MCF 10A (cell line): ENCODE measurements at places on chromosomes 7 and 10. TPM values are rescaled to one million over a fixed set of nuclear protein-coding genes. Genes with fewer than 3 reads are reported as not detected.

DNA sequence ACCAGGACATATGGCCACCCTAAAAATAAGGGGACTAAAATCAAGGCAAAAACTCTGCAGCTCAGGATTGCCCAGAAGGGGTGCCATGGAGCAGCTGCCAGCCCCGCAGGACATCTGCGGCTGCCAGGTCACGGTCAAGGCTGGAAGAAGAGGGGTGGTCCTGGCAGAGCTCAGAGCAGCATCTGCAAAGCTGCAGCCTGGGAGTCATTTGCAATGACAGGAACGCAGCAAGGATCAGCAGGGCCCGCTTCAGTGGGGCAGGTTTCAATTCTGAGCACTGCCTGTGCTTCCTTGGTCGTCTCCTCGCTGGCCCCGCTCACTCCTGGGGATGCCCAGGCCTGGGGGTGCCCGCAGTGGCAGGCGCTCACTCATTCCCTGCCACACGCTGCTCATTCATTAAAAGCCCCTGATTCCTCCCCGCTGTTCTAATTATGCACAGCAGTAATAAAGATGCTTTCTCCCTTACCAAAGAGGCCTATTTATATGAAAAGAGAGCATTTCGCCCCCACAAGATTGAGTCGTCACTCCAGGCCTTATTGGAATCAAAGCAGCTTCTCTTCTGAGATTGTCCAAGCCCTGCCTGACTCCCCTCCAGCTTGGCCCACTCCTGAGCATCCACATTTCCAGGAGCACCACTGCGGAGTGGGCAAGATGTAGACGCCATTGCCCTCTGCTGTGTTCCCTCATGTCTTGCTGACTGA is 4.6 kb downstream of the HSPA12A start:
- no peaks in the 10 kb centered on the region for H3K27me3 ChIP-seq
- H3K27ac ChIP-seq = no peak overlapping the region
- H3K4me1 ChIP-seq = no peaks in the 10 kb centered on the region
- H3K36me3 ChIP-seq = no peaks in the 10 kb centered on the region
- no peak for DNase-seq

DNA sequence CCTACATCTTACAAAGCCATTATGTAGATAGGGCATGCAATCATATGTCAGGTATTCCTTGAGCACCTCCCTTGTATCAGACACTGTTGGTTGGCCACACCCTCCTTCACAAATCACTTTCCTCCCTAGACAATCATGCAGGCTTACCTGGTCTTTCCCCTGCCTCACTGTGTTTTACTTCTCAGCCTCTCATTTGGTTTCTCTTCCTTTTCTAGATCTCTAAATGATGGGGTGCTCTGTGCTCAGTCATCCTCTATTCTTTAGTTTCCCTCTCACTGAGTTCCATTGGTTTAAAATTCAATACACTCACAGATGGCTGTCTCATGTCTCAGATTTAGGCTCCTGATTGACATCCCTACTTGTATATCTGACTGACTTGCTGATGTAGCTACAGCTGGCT is 31.4 kb downstream of the ANK3 start:
- no peaks in the 10 kb centered on the region for H3K4me1 ChIP-seq
- no peak for DNase-seq
- H3K4me3 ChIP-seq = no peak overlapping the region

Gene SPAM1
- not detected in 2 replicates for total RNA-seq

Gene PCDH15
- not detected in 2 replicates for total RNA-seq

Gene SRRM3
- 0.70 and 0.71 TPM in 2 replicates for total RNA-seq
